Stimulated activated CD8-positive, alpha-beta memory T cell treated with anti-CD3 and anti-CD28 coated beads, Interleukin-4, amount 100 ng/mL, for 4 hours (primary cell): ENCODE measurements at places on chromosomes 2 and 18.

DNA sequence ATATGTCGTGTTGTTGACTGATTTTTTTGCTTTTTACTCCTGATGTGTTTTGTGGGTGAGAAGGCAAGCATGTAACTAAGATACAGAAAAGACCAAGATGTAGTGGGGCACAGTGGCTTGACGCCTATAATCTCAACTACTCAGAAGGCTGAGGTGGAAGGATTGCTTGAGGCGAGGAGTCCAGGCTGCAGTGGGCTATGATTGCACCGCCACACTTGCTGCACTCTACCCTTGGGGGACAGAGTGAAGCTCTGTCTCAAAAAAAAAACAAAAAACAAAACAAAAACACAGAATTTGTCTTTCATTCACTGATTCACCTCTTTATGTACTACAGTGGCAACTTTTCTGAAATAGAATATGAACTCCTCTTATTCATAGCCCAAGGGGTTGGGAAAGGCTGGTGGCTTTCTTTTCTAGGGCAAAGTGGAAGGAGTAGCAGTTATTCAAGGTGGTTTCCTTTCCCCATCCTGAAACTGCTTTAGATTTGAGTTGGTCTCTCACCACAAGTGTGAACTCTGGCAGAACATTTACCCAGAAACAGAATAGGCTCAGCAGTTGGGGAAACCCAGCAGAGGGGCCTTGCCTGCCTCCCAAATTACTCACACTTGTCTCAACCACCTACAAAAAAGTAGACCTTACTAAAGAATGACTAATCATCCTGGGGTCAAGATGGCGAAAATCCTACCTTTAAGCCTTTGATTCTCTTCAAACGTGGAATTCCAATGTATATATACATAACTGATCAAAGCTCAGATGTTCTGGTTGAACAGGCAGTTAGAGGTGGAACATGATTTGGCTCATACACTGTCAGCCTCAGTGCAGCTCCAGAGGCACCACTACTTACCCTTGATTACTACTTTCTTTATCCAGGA lies 6.5 kb downstream of the TANK start:
- DNase-seq, result peak; percentile 13

DNA sequence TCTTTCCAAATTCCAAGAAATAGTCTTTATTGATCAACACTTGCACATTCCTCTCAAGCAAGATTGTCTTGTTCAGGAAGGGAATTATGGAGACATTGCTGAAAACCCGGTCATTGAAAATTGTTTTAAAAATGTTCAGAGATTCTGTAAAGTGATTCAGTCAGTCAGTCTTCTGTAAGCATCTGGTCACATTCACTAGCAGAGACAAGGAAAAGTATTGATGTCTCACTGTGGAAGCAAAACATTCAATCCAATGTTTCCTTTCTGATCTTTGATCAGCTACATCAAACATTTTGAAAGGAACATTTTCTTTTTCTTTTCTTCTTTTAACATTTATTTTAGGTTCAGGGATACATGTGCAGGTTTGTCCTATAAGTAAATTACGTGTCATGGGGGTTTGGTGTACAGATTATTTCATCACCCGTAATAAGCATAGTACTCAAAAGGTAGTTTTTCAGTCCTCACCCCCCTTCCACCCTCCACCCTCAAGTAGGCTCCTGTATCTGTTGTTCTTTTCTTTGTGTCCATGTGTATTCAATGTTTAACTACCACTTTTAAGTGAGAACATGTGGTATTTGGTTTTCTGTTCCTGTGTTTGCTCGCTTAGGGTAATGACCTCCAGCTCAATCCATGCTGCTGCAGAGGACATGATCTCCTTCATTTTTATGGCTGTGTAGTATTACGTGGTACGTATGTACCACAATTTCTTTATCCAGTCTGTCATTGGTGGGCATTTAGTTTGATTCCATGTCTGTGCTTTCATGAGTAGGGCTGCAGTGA lies 61.2 kb downstream of the CTNNA2 start:
- no peak for DNase-seq

DNA sequence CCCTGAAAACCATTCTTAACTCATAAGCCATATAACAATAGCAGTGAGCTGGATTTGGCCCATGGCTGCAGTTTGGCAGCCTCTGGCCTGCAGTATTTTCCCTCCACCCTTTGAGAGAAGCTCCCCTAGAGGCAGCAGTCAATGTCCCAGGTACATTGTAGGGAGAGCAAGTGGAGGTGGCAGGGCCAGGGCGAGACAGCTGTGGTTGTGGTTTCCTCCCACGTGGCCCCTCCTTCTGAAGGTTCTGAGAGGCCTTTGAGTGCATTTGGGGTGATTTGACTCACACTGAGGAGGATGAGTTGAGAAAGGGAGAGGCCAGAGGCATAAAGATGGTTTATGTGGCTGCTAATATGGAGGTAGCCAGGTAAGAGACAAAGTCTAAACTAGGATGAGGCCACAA lies 45.5 kb upstream of the LDAH start:
- DNase-seq, result peak; percentile 0

GRCh38 chr2:179180242-179180641 lies 84.4 kb downstream of the SESTD1 start:
- no peak for DNase-seq

DNA sequence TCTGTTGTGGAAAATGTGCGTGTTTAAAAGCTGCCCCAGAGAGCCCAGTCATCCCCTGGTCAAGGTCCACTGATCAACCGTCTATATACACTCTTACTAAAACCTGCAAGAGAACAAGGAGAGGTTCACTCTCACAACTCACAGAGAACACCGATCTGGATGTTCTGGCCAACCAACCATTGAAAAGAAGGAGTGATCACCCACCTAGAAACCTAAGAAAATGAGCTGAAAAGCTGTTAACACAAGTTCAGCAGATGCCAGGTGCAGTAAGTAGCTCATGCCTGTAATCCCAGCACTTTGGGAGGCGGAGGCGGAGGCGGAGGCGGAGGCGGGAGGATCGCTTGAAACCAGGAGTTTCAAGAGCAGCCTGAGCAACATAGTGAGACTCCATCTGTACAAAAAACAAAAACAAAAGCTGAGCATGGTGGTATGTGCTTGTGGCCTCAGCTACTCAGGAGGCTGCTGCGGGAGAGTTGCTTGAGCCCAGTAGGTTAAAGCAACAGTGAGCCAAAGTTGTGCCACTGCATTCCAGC lies 14.5 kb downstream of the ATG16L1 start:
- no peak for DNase-seq

DNA sequence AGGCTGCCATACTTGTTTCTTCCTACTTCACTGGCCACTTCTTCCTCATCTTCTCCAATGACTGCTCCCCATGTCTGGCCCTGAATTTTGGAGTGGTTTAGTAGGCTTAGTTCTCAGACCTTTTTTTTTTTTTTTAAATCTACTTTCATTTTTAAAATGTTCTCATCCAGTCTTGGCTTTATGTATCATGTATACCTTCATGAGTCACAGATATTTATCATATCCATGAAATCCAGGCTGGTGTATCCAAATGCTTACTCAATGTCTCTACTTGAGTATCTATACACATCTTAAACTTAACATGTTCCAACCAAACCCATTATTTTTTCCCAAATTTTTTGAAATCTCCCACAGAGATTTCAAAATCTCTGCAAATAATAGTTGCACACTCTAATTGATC lies 26.3 kb upstream of the CFAP36 start:
- no peak for DNase-seq

- no peak for DNase-seq
These were observed 7.4 kb upstream of the SLC16A14 start for GRCh38 chr2:230075988-230076631.

- DNase-seq, result no peak
These were observed 147.0 kb downstream of the MBD5 start for GRCh38 chr2:148167855-148168254.

- DNase-seq, result no peak
These were observed 665.8 kb upstream of the ID2 start for GRCh38 chr2:8015848-8016600.

GRCh38 chr2:34143149-34143548 lies 544.0 kb upstream of the FAM98A start:
- DNase-seq, result no peak

- no peak for DNase-seq
These were observed 94.7 kb downstream of the COL6A3 start for GRCh38 chr2:237319086-237319820.

DNA sequence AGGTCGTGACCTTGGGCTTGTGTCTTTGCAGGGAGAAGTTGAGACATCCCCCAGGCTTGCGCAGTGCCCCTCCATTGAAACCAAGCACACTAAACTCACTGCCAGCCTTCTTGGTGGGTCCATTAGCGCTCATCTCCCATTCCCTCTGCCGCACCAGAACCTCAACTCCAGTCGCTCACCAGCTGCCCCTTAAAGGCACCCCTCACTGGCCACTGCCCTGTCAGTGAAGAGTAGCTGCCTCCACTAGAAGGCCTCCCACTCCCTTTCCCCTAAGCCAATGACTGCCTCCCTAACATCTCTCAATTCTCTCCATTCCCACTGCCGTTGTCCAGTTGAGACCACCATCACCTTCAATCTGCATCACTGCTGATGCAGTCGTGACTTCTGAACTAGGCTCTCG lies 114.8 kb upstream of the EPC2 start:
- no peak for DNase-seq
